Ecto neural progenitor cell (in vitro differentiated cells): ENCODE measurements at places on chromosomes 11 and 22.

- no peak for DNase-seq
Observed at GRCh38 chr22:47504962-47505361, 742.5 kb downstream of the TBC1D22A start.

GRCh38 chr11:119483881-119484371 lies 61.0 kb upstream of the THY1 start:
- peak; percentile 42 for DNase-seq

- DNase-seq = no peak
Observed at GRCh38 chr22:38034884-38035529, 22.2 kb upstream of the PICK1 start.

GRCh38 chr11:70146299-70146698 lies 56.8 kb upstream of the FADD start:
- DNase-seq = no peak

- peak; percentile 59 for DNase-seq
Observed at GRCh38 chr11:33542921-33543320, 157.7 kb downstream of the C11orf91 start.

DNA sequence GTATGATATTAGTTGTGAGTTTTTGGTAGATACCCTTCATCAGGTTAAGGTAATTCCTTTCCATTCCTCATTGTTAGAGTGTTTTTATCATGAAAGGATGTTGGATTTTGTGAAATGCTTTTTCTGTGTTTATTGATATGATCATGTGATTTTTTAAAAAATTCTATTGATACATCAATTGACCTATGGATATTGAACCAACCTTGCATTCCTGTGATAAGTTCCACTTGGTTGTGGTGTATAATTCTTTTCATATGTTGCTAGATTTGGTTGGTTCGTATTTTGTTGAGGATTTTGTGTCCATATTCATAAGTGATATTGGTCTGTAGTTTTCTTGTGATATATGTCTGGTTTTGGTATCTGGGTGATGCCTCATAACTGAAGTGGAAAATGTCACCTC lies 6.7 kb downstream of the ANKRD13D start:
- DNase-seq = no peak

DNA sequence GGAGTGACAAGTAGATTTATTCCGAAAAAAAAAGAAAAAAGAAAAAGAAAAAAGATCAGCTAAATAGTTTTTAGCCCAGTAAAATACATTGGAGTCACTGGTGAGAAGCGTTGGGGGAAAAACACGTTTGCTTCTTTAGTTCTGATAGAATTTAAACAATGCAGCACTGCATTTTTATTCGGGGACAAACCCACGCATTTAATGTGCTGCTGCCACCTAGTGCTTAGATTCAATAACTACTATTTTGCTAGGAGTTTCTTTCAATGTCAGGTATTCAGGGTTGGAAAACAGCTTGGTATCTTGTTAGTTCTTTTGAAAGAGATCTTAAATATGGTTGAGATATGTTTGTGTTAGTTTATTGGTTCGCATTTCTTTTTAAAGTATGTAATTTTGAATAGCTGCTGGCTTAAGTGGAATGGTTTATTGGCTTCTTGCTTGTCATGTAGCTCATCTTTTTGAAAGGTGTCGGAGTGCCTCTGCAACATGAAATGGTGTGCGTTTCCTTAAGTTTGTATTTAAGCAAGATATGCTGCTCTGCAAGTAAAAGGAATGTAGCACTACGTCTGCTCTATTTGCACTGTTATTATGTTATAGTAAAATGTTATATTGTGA lies 41.9 kb downstream of the SVIP start:
- no peak for DNase-seq

DNA sequence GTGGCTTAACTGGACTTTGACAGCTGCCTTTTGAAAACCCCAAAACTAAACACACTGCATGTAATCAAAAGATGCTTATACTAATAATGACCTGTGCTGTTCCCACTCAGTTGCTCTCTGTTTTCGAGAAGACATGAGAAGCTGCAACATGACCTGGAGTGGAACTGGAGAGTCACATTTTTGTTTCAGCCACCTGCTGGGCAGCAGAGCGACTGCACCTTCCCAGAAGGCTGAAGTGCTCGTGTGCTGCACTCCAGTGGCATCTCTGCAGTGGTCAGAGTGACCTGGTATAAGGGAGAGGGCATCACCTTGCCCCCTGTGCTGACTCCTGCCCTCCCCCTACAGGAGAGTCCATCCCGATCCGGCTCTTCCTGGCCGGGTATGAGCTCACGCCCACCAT lies 8.6 kb downstream of the THYN1 start:
- no peak for DNase-seq

DNA sequence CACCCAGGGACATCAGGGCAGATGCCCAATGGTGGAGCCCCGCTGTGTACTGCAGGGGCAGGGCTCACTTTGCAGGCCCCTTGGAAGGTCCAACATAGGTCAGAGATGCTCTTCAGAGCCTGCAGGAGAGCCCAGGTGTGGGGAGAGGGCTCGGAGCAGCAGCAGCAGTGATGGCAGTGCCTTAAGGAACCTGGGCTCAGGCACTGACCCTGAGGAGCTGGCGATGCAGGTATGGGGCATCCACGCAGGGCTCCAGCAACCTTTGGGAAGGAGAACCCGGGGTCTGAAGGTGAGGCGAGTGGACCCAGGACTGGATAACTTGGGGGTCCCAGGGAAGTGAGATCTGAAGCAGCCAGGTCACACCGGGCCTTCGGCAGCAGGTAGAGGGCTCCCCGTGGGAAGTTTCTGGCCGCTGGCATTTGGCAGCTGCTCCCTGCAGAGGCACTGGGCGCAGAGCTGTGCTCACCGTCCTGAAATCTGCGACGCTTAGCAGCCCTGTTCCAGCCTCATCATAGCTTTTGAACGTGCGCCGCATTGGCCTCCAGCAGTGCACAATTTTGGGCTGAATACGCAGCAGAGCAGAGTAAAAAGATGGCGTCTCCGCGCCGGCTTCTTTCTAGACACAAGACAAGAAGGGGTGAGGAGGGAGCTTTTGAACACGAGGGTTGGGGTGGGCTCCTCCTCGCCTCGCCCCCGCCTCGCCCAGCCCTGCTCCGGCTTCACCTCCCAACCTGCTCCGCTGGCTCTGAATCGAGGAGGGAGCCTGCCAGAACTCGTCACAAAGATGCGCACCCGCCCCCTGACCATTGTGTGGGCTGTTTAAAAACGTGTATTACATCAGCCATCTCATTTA lies 118.8 kb downstream of the MPPED1 start:
- DNase-seq = no peak

DNA sequence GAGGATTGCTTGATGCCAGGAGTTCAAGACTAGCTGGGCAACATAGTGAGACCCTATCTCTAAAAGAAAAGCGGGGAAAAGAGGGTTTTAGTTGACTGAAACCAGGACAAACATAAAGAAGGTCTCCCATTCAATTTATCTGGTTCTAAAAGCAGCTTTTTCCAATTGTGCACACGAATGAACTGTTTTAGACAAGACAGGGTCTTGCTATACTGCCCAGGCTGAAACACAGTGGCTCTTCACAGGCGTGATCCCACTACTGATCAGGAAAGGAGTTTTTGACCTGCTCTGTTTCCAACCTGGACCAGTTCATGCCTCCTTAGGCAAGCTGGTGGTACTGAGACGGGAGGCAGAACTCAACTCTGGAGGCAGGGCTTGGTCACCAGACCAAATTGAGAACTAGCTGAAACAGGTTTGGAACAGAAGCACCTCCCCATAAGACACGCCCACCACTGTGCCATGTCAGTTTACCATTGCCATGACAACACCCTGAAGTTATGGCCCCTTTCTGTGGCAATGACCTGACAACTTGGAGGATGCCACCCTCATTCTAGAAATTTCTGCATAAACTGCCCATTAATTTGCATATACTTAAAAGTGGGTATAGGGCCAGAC lies 2.8 kb upstream of the NUCB2 start:
- DNase-seq = no peak

DNA sequence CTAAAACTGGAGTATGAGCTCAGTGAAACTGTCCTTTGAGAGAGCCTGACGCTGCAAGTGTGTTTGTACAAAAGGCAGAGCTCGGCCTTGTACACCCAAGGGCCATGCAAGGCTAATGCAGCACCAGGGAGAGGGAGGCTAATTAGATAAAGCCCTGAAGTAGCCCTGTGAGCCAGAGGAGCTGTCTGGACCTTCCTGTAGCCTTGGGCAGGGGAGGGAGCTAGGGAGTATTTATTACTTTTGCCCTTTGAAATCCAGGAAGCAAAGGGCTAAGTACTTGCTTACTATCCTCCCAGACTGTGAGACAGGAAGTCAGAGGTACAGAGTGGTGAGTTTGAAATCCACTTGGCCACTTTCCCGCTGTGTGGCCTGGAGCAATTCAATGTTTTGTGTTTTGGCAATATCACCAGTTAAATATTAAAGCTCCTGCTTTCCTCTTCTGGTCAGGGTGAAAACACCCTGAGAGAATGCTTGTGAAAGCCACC lies 10.2 kb upstream of the LDHA start:
- no peak for DNase-seq

- no peak for DNase-seq
Observed at GRCh38 chr11:69652999-69653398, 12.0 kb downstream of the CCND1 start.

DNA sequence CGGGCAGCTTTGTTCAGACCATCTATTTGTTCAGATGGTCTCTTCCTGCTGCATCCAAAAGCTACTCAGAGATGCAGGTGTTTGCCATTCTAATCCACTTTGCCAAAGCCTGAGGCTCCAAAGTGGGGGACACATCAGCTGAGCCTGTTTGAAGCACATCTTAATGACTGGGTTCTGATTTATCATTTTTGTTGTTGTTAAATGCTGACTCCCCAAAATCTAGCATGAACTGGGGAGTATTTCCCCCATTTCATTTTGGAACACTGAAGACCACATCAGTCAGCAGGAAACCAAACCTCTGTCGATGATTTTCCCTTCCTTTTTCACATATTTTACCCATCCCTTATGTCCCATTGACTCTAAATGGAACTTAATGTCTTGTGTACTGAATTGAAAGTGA lies 262.6 kb downstream of the NTM start:
- no peak for DNase-seq
